Mammary microvascular endothelial cell (primary cell): ENCODE measurements at places on chromosomes 1 and 21. TPM values are rescaled to one million over a fixed set of nuclear protein-coding genes. Genes with fewer than 3 reads are reported as not detected.

Gene OR10R2
- not detected in 2 replicates for total RNA-seq

Gene ADGRB2
- 0.40 and 0.89 TPM in 2 replicates for total RNA-seq

Gene EFNA3
- 0.64 and 0.80 TPM in 2 replicates for total RNA-seq

Gene CREB3L4
- total RNA-seq: 6.3 and 9.0 TPM in 2 replicates

Gene PTAFR
- 0.05 TPM in 1 of 2 replicates, not detected in the other for total RNA-seq

Gene TMEM200B
- total RNA-seq: 1.1 and 1.8 TPM in 2 replicates

Gene HSD11B1
- total RNA-seq: 0.10 and 0.13 TPM in 2 replicates

Gene ZNF683
- total RNA-seq: not detected in 2 replicates

Gene SASS6
- total RNA-seq: 5.2 and 6.4 TPM in 2 replicates

Gene LCE3D
- total RNA-seq: not detected in 2 replicates

Gene KCNT2
- 0.13 TPM in 1 of 2 replicates, not detected in the other for total RNA-seq

Gene C1QB
- total RNA-seq: not detected in 2 replicates

Gene TMEM269
- not detected in 2 replicates for total RNA-seq

Gene TDRD10
- 2.6 and 2.9 TPM in 2 replicates for total RNA-seq

Gene HMGN1
- 237 and 259 TPM in 2 replicates for total RNA-seq

Gene TRIM67
- not detected in 2 replicates for total RNA-seq

Gene DNAJC16
- total RNA-seq: 10.5 and 13.9 TPM in 2 replicates

Gene EDN2
- total RNA-seq: not detected in 2 replicates

Gene TRIM45
- total RNA-seq: 0.27 and 2.1 TPM in 2 replicates

Gene PRDM15
- 2.9 and 3.5 TPM in 2 replicates for total RNA-seq

Gene FAM78B
- total RNA-seq: 0.15 TPM in 1 of 2 replicates, not detected in the other

Gene RHBDL2
- 0.59 and 0.87 TPM in 2 replicates for total RNA-seq

Gene CFAP107
- not detected in 2 replicates for total RNA-seq

Gene CNR2
- total RNA-seq: not detected in 2 replicates

Gene CELA2A
- total RNA-seq: not detected in 2 replicates

Gene RXFP4
- total RNA-seq: not detected in 2 replicates

Gene KCNJ9
- not detected in 2 replicates for total RNA-seq

Gene TBX19
- total RNA-seq: 0.40 and 0.69 TPM in 2 replicates

Gene SNX7
- 38.0 and 44.2 TPM in 2 replicates for total RNA-seq

Gene DCST2
- total RNA-seq: not detected in 2 replicates

Gene SPATA45
- not detected in 2 replicates for total RNA-seq

Gene PLA2G2F
- total RNA-seq: not detected in 2 replicates

Gene TAS1R1
- total RNA-seq: 0.10 TPM in 1 of 2 replicates, not detected in the other

Gene QSOX1
- 286 and 297 TPM in 2 replicates for total RNA-seq

Gene CELA2B
- not detected in 2 replicates for total RNA-seq

Gene RNF187
- total RNA-seq: 37.7 and 47.4 TPM in 2 replicates

Gene TBX15
- total RNA-seq: 0.20 and 0.49 TPM in 2 replicates

Gene CDA
- total RNA-seq: 0.13 and 1.1 TPM in 2 replicates

Gene PDZK1
- not detected in 2 replicates for total RNA-seq

Gene KRTAP27-1
- total RNA-seq: not detected in 2 replicates

Gene MMEL1
- total RNA-seq: 0.25 and 3.0 TPM in 2 replicates
